MCF 10A (cell line): ENCODE measurements at places on chromosomes 12 and 14.

DNA sequence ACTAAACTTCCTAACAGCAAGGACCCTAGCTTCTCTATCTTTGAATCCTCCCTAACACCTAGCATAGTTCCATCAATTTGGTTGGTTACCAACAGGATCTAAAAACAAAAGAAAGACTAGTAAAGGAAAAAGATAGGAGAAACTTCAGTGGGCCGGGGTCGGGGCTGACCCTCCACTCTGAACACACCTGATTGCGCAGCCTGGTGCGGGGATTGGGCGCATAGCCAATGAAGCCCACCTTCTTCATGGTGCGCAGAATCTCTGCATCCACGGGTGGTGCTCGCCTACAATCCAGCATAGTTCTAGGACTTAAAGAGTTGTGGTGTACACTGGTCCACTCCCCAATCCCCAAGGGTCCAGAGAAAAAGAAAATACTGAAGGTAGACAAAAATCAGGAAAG is 7.7 kb downstream of the PAN2 start:
- no peak for DNase-seq
- no peak overlapping the region for H3K27ac ChIP-seq
- H3K4me3 ChIP-seq: no peak overlapping the region
- no peaks in the 10 kb centered on the region for H3K27me3 ChIP-seq

GRCh38 chr12:21940549-21941505 is at the start of gene ABCC9:
Gene ABCC9, minus strand, starts transcription at chr12:21941426. Its CDS starts 4,752 bp downstream, at chr12:21936674.
- DNase-seq: no peak
- H3K36me3 ChIP-seq: no peaks in the 10 kb centered on the region
- H3K4me1 ChIP-seq: no peaks in the 10 kb centered on the region

- DNase-seq: peak; percentile 38
- H3K4me1 ChIP-seq: no peaks in the 10 kb centered on the region
- H3K36me3 ChIP-seq: no peaks in the 10 kb centered on the region
These were observed 334.0 kb upstream of the FLRT2 start for GRCh38 chr14:85195872-85196477.

GRCh38 chr12:29639893-29640495 is 142.5 kb upstream of the OVCH1 start:
- H3K4me1 ChIP-seq: peaks cover 41% of the 10 kb centered on the region
- peak overlapping the region; percentile 91 for H3K27ac ChIP-seq
- peak overlapping the region; percentile 12 for H3K4me3 ChIP-seq
- no peak for DNase-seq
- peaks cover 81% of the 10 kb centered on the region for H3K36me3 ChIP-seq
- H3K27me3 ChIP-seq: no peaks in the 10 kb centered on the region

DNA sequence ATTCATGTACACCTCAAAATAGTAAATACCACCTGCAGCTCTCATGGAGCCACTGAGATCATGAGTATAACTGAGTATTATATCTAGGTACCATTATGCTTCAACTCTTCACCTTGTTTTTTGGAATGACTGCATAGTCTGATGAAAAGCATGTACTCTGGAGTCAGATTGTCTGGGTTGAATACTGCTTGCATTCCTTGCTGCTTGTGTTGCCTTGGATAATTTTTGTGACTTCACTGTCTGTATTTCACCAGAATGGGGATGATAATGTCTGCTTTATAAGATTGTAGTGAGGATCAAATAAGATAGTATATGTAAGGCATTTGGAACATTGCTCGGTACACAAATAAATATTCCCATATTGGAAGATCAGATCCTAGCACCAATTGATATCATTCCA is 54.2 kb downstream of the SUSD6 start:
- H3K27me3 ChIP-seq: no peaks in the 10 kb centered on the region
- peaks cover 41% of the 10 kb centered on the region for H3K36me3 ChIP-seq
- H3K4me3 ChIP-seq: no peak overlapping the region
- no peak for DNase-seq
- peaks cover 35% of the 10 kb centered on the region for H3K4me1 ChIP-seq

- peaks cover 10% of the 10 kb centered on the region for H3K36me3 ChIP-seq
- H3K27me3 ChIP-seq: no peaks in the 10 kb centered on the region
- H3K4me1 ChIP-seq: peaks cover 24% of the 10 kb centered on the region
- H3K27ac ChIP-seq: no peak overlapping the region
- peak; percentile 59 for DNase-seq
These were observed 2.3 kb downstream of the SPATS2 start for GRCh38 chr12:49369411-49370145.

- DNase-seq: peak; percentile 63
- H3K27ac ChIP-seq: no peak overlapping the region
- H3K27me3 ChIP-seq: peaks cover 12% of the 10 kb centered on the region
- peaks cover 5% of the 10 kb centered on the region for H3K4me1 ChIP-seq
- H3K4me3 ChIP-seq: no peak overlapping the region
These were observed 4.6 kb downstream of the CCDC197 start for GRCh38 chr14:94001501-94002396.
